ENCODE measurements at places on chromosomes 6 and 20.

- no peak for ATAC-seq
Measured at GRCh38 chr20:63446216-63447024, 26.0 kb downstream of the KCNQ2 start.

DNA sequence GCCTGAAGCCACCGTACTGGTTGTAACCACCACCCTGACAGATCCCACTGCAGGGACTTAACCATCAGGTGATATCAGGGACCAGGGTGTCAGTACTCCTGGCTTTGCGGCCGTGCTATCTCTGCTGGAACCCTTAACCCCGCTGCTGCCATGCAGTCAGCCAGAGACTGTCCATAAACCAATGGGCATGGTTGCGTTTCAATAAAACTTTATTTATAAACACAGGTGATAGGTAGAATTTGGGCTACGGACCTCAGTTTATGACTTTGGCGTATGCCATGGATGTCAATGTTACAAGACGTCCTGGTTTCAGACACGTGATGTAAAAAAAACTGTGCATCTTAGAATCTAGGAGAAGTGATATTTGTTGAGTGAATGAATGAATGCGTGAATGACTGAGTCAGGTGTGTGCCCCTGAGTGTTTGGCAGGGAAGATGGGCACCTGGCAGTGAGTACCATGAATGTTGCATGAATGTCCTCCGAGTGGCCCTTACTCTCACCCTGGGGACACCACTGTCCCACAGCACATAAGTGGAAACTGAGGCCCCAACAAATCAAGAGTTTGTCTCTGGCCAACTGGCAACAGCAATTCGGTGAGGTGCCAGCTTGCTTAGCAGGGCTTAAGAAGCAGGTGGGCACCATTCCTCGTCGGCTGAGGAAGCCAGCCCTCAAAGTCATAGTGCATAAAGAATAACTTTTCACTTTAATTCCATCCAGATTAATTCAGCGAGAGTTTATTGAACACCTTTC, 64.0 kb upstream of the APCDD1L start:
- no peak for ATAC-seq

GRCh38 chr6:77401231-77401630, 62.1 kb downstream of the HTR1B start:
- no peak for ATAC-seq

DNA sequence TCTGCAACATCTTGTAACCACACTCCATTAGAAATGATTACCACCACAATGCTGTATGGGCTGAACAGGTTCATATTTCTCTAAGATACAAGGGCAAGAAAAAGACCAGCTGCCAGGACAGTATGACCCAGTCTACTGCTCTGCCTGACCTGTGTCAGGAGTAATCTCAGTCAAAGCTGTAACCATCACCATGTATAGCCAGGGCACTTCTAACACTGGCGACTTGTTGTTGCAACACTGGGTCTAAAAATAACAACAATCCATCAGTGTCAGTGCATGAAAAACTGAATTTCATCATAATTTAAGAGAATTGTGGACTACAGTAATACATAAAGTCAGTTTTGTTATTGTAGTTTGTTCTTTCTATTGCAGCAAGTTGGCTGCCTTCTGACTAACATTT, 738.6 kb upstream of the ADGRB3 start:
- no peak for ATAC-seq

GRCh38 chr6:117303323-117303722, 38.0 kb downstream of the VGLL2 start:
- no peak for ATAC-seq

GRCh38 chr6:129212081-129212480, 329.1 kb downstream of the LAMA2 start:
- ATAC-seq, result no peak

DNA sequence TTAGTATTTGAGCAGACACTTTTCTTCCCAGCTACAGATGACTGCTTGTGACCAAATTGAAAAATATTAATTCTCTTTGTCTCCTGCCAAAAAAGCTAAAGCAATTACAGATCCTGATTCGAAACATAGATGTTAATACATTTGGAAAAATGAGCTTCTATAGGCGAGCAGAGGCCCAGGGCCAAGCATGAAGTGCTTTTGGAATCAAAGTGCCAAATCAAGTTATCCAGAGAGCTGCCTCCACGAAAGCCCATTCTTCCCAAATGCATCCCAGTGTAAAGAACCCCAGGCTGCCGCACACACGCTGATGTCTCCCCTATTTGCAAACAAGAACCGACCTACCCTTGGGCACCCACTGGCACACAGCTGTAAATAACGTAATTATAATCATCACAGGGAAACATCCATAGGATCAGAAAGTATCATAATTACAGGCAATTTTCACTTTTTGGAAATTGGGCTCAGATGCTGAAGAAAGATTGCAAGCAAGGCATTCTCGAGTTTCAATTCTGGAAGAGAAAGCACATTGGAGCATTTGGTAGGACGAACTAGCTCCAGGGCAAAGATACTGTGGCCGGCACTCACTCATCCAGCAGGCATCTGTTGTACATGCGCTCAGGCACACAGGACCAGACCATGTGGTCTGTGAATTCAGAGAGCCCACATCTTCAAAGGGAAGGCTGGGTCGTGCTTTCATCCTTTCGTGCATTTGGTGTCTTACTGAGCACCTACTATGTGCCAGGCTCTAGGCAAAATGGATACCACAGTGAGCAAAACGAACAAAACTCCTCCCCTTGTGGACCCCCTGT, 45.9 kb downstream of the BMP7 start:
- ATAC-seq, result no peak

GRCh38 chr20:16930656-16931055, 182.5 kb downstream of the OTOR start:
- ATAC-seq, result no peak

DNA sequence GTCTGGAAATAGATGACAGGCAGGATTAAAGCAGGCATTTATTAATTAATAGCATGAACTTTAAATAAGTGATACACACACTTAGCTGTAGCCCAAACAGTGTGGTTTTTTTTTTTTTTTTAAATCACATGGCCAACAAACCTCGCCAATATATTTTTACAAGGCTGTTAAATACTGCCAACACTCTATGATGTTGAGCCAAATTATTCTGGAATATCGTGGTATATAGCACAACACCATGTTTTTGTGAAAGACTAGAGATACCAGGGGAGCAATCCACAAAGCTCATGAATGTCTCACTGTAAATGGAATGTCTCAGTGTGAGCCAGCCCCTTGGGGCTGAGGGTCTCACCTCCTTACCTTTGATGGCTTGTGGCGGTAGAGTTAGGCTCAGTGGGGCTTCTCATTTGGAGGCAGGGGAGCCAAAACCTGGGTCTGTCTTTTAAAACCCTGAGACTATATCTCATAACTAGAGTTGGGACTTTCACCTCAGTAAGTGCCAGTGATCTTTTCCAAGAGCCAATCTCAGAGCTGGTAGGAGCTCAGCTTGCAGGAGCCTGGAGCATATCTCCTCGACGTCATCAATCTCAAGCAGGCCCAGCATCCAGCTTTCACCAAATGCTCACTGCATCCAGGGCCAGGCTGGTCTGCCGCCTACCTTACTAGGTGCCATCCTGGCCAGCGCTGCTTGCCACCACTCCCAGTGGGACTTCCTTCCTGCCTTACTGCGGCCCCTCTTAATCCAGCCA, 78.5 kb upstream of the FAM184A start:
- no peak for ATAC-seq

DNA sequence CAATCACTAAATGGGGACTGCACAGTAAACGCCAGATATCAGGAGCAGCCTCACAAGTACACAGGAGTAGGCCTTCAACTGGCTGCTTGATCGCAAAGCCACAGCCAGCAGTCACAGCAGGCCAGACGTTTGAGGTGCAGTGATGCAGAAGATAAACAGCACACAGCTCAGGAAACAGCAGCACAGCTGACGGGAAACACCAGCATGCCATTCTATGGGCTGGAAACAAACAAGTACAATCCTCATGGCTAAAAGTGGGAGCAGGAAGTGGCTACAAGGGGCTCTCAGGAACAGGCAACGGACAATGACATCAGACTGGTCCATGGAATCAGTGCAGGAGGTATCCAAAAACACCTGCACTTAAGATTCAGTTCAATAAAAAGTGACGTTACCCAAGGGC, 111.0 kb downstream of the DTNBP1 start:
- no peak for ATAC-seq

- ATAC-seq, result no peak
Measured at GRCh38 chr20:8671370-8671961, 397.4 kb upstream of the PLCB4 start.

DNA sequence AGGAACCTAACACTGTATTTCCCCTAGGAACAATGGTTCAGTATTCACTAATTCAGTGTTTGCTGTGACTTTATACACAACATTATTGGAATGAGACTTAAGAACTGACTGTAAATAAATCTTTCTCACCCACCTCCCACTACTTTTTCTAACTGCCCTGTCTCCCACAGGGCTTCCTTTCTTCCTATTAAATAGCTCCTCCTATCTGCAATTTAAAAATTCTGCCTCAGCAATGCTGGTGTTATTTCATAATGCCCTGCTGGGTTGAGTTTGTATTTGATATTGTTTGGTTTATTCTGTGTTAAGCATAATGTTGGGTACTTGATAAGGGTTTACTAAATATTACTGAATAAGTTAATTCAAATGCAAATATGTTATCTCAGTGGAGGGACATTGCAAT, 573.1 kb upstream of the RNF217 start:
- ATAC-seq, result no peak

GRCh38 chr6:153263489-153263888, 132.4 kb upstream of the RGS17 start:
- ATAC-seq, result no peak

DNA sequence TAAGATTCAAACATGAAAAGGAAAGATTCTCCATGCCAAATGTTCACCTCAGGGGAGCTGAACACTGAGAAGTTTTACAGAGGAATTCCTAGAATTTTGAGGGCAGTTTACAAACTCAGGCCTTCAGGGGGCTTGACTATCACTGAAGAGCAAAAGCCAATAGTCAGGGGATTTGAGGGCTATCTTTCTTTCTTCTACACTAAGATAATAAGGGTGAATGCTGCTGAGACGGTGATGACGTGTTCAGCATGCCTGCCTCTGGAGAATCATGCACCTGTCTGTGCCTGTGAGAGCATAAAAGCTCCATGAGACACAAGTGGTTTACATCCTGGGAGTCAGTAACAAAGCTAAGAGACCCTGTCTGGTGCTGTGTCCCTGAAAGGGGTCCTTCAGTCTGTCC, 1085.6 kb downstream of the KIF16B start:
- ATAC-seq, result no peak

GRCh38 chr20:63056236-63057170, 49.7 kb upstream of the BHLHE23 start:
- peak; percentile 77 for ATAC-seq

DNA sequence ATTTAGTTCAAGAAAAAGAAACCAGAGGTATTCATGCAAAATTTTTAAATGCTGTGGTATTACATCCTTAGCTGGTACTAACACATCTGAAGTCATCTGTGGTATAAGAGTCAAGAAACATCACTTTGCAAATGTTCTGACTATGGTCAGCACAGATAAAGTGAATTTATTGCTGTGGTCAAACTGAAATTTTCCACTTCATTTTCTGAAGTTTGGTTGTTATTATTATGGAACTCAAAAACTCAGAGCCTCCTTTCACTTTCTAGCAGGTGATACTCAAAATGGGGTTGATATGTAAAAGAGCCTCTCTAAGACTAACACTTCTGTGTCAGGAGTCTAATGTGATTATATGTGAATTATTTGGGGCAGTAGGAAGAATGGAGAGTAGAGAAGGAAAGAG, 257.8 kb downstream of the RNGTT start:
- no peak for ATAC-seq

DNA sequence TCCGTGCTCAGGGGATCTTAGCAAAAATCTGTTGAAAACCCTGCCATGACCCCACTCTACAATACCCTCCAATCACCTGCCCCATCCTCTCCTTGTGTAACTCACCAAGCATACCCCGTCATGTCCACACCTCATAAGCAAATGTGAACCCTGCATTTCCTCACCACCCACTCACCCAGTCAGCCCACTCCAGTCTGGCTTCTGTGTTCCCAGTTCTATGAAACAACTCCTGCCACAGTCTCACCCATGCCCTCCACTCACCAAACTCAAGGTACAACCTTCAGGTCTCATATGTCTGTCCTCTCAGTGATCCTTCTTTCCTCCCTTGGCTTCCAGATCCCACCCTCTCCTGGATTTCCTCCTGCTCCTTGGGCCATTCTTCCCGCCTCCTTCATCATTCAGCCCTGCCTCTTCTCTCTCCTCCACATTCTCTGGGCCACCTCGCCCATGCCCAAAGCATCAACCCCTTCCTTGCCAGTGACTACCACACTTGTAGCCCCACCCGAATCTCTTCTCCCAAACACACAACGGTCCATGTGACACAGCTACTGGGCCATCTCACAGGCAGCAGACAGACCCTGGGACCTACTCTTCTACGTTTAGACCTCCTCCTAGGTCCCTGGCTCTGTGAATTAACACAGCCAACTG, 8.8 kb downstream of the DDRGK1 start:
- no peak for ATAC-seq

- ATAC-seq, result no peak
Measured at GRCh38 chr6:162443101-162443500, 284.5 kb downstream of the PRKN start.

DNA sequence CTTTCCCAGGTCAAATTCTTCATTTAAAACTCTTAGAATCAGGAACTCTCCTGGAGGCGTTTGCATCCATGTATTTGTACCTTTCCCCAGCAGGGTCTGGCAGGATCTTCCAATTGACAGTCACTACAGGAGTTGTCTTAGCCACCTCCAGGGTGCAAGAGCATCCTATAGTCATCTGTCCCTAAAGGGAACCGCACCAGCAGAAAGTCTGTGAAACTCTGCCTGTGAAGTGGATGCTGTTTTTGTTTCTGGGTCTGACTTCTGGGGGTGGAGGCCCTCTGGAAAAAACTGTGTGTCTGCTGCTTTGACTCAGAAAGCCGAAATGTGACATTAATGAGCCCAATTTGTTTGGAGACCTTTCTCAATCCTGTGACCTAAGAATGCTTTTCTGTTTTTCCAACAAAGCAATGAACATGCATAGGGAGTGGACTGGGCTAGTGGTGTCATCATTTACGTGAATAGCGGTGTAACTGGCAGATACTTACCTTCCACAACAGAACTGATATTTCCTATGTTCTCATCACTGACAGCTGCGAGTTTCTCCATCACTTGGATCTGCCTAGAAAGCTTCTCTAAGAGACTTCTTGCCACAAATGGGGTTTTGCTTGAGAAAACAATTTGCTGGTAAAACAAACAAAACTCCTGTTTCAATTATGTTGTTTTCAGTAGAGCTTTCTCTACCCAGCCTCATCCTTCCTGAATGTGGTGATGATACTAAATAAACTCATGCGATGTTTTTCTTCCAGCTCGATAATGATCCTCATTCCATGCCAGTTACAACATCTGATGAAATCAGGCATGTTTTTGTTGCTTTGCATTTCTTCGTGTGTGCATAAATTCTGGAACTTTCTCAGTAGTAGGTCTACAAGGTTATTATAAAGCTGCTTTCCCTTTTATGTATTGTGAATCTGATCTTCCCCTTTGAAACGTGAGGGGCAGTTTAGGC, 33.3 kb upstream of the ARMH2 start:
- no peak for ATAC-seq

DNA sequence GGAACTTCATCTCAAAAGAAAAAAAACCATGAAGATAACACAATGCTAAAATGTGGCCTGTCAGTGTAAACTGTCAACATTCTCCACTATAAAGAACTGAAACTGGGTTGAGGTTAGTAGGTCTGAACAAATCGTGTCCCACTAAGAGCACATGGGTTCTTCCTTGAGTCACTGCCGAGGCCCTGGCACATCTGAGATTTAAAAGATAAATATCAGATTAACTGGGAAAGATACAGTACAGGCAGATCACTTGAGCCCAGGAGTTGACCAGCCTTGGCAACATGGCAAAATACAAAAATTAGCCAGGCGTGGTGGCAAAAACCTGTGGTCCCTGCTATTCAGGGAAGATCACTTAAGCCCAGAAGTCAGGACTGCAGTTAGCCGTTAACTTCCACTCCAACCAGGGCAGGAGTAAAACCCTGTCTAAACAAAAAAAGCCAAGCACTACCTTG, 5.6 kb downstream of the EEF1A1 start:
- ATAC-seq, result no peak

All from SK-N-SH treated with all-trans-retinoic acid at 6 μM for 48 hours (cell line).